Immature natural killer cell (primary cell): ENCODE measurements at places on chromosomes 7 and 10. TPM values are rescaled to one million over a fixed set of nuclear protein-coding genes. Genes with fewer than 3 reads are reported as not detected.

- no peaks in the 10 kb centered on the region for H3K27me3 ChIP-seq
- H3K36me3 ChIP-seq, result no peaks in the 10 kb centered on the region
- H3K4me3 ChIP-seq, result no peak overlapping the region
Measured at GRCh38 chr7:20304366-20304765, 26.3 kb upstream of the ITGB8 start.

Gene CYP26C1
- 0.12 TPM for polyA plus RNA-seq

Gene PDE6C
- not detected for polyA plus RNA-seq

Gene ASIC3
- polyA plus RNA-seq, result not detected

Gene SPDYE2B
- not detected for polyA plus RNA-seq

DNA sequence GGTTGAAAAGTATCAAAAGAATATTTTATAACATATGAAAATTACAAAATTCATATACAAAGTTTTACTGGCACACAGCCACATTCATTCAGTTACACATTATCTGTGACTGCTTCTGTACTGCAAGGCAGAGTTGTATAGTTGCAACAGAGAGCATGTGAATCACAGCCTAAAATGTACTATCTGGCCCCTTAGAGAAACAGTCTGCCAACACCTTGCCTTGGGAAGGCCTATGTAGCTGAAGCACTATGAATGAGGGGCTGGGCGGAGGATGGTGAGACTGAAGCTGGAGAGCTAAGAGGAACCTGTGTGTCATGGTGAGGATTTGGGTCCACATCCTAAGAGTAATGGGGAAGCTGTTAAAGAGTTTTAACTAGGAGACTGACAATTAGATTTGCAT, 35.7 kb downstream of the PDZD8 start:
- H3K4me1 ChIP-seq, result peaks cover 70% of the 10 kb centered on the region
- peaks cover 2% of the 10 kb centered on the region for H3K27me3 ChIP-seq
- no peak overlapping the region for H3K4me3 ChIP-seq
- DNase-seq, result no peak
- H3K27ac ChIP-seq, result peak overlapping the region; percentile 24

- peak; percentile 40 for DNase-seq
- peaks cover 3% of the 10 kb centered on the region for H3K27me3 ChIP-seq
- no peaks in the 10 kb centered on the region for H3K36me3 ChIP-seq
- no peak overlapping the region for H3K4me3 ChIP-seq
- no peaks in the 10 kb centered on the region for H3K4me1 ChIP-seq
Measured at GRCh38 chr7:50595491-50596102, 30.4 kb upstream of the DDC start.
